ENCODE measurements at places on chromosomes 12 and 14.

DNA sequence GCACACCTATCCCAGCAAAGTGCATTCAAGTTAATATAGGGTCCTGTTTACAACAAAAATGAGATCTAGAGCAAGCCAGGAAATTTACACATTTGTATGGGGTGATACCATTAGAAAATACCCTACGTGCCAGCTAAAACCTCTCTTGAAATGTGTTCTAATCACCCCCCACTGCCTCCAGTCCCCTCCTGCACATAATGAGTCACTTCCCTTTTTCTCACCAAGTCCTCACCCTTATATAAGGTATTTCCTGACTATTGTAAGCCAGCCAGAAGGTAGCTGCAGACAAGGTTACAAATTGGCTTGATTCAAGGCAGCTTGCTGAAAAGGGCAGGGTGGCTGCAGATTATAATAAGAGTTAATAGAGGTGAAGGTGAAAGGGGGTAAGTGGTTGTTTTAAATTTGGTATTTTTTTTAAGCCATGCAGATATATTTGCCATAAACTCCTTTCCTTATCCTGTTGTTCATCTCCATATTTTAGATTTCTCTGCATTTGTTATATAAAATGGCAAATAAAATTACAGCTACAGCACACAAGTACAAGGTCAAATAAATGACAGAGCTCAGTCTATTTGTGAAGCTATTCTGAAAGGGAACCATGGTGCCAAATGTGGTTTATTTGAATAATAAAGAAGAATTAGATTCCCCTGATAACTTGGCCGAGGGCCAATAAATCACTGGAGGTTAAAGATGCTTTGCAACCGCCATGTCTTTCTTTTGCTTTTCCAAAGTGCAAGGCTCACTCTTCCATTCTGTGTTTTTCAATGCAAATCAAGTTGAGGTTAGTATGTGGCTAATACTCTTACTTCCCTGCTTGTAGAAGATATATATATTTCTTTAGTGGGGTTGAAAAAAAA, 385.9 kb downstream of the EGLN3 start:
- DNase-seq, result no peak

DNA sequence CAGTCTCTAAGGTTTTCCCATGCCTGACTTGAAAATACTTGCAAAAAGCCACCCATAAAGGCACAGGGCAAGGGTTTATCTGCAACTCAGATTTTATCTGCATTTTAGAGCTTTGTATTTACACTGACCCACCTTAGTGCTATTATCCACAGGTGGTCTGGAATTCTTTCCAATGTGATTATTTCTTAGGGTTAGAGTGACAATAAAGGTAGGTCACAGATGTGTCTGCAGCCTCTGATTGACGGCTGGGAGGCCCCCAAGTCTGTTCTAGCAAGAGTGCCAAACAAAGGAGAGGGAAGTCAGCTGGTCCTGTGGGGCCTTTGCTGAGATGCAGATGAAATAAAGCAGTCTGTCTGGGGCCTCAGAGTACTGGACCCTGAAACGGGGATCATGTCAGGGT, 64.0 kb downstream of the FRMD6 start:
- no peak for DNase-seq

DNA sequence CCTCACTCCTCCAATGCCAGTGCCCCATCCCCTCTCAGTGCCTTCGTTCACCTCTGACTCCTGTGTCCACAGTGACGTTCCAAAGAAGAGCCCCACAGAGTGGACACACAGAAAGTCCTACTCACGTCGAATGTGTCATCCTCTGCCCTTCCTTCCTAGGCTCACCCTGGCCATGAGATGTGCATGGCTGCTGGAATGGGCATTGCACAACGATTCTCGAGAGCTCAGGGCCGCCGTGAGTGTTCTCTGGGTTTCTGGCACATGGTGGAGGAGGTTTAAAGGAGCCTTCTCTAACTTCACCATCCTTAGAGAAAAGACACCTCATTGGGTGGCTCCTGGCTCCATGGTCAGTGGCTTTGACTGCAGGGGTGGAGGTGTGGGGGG, 12.8 kb upstream of the CEP170B start:
- no peak for DNase-seq

GRCh38 chr14:37203423-37203822, 5.7 kb downstream of the MIPOL1 start:
- no peak for DNase-seq

- no peak for DNase-seq
Observed at GRCh38 chr12:17591005-17591681, 498.9 kb downstream of the RERGL start.

GRCh38 chr12:107884769-107885694, 110.5 kb downstream of the ASCL4 start:
- no peak for DNase-seq

DNA sequence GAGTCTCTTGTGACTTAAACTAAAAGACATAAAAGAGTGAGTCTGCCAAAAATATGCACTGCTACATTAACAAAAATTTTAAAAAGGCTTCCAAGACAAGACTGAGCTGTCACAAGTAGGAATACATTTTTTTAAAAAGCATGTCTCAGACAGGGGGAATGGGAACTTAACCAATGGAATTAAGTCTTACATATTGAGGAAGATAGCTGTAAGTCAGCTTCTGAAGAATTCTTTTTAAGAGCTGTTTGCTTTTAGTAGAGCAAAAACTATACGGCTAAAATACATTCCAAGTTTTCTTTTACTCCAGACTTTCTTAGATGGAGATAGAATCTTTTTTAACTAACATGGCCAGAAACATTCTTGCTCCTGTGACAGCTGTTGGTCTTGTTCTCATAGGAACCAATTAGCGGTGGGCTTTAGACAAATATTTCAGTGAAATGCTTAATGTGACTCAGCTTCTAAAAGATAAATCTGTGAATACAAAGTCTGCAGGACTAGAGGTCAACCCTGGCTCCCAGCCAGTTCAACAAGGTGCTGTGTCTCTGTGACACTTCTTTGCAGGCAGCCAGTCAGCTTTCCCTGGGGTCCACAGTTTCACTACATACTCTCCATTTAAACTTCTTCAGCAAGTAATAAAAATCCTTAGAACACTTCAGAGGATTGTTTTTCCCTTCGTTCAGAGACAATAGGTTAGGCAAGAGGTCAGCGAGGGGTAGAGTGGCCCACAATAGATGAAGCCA, 187.6 kb downstream of the NAV3 start:
- no peak for DNase-seq

GRCh38 chr12:116980083-116980482, 69.3 kb downstream of the FBXW8 start:
- DNase-seq, result no peak

- no peak for DNase-seq
Observed at GRCh38 chr12:101749657-101750056, 10.4 kb upstream of the SYCP3 start.

DNA sequence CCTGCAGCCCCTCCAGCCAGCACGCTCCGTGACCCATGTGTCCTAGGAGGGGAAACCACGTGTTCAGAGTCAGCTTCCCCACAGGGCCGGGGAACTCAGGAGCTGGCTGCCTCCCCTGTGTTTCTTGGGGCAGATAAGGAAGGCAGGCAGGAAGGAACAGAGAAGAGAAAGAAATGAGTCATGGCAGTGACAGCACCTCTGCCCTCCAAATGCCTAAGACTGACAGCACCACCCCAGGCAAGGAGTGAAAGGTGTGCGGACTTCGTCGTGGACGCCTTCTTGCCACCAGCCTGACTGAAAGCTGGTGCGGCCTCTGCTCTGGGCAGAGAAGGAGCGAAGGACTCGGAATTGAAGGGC, 167.0 kb upstream of the FKBP4 start:
- no peak for DNase-seq

DNA sequence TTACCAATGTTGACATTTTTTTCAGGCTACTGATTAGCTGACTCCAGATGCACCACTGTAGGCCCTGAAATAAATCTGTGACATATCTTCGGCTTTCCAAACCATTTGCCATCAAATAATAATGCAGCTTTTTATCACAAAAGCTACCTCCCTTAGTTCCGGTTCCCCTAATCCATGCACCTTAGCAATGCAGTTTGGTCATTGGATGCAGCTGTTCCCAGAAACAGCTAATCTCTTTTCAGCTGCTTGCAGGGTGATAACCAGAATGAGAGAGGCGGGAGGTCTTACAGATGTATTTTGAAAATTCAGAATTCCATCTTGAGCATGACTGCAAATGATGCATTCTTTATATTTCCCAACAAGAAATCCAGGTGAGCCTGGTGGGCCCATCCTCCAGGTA, 646.2 kb downstream of the SOX5 start:
- DNase-seq, result no peak

GRCh38 chr12:30952015-30952414, 25.5 kb downstream of the TSPAN11 start:
- no peak for DNase-seq
